ENCODE measurements at places on chromosomes 16 and 17. TPM values are rescaled to one million over a fixed set of nuclear protein-coding genes. Genes with fewer than 3 reads are reported as not detected.

- peak; percentile 40 for DNase-seq
These were observed 23.9 kb downstream of the ARHGAP27 start for GRCh38 chr17:45408611-45409421.

DNA sequence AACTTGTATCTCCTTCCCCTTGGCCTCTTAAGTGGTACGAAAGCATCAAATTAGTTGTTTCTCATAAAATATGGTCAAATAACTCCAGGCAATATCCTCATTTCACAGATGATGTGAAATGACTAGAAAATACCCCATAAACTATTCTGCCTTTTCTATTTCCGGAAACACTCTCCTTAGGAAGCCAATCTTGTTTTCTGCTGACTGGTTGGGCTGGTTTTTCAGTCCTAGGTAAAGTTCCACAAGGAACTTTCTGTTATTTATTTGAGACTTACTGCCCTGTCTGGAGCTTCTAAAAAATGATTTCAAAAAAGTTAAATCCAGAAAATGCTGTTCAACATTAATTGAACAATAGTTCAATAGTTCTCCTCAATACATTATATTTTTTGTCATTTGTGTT lies 7.3 kb downstream of the MYOCD start:
- DNase-seq: no peak

GRCh38 chr16:70418993-70419318 lies 19.9 kb downstream of the ST3GAL2 start:
- DNase-seq: no peak

DNA sequence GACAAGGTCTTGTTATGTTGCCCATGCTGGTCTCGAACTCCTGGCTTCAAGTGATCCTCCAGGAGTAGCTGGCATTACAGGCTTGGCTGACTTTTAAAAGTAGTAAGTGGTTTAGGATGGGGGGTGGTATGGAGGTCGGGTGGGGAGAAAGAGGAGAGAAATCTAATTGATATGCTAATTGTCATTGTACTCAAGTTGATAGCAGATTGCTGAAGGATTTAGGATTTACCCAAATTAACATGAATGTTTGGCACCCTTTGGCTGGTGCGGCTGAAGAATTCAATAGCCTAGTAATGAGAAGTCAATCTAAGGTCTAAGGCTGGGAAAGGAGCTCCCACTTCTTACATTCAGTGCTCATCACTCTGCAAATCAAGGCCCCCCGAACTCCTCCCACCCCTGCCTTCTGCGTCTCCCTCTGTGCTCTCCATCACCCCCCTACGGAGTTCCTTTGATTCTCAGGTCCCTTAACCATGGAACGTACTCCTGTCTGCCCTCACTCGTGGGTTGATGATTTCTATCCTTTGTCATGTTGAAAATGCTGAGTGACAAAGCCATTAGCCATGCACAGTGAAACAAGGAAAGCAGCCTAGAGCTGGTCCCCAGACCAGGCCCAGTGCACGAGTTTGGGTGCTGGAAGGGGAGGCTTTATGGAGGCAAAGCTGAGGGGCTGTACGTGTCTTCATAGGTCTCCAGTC lies 17.3 kb downstream of the CDH13 start:
- DNase-seq: no peak

DNA sequence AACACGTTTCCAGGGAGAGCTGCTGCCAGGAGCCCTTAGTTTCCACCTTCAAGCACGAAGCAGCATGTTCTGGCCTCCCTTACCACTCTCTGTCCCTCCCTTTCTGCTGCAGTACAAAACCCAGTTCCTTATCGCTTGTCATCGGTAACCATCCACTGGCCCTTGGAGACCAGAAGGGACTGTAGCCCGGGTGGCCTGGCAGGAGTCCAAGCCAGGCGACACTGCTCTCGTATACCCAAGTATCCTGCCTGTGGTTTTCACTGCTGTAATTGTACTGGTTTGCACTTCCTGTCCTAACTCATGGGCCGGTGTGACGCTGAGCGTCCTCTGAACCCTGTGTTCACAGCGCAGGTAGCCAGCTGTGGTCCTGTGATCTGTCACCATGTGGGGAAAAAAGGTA lies 81.1 kb downstream of the MAF start:
- no peak for DNase-seq

DNA sequence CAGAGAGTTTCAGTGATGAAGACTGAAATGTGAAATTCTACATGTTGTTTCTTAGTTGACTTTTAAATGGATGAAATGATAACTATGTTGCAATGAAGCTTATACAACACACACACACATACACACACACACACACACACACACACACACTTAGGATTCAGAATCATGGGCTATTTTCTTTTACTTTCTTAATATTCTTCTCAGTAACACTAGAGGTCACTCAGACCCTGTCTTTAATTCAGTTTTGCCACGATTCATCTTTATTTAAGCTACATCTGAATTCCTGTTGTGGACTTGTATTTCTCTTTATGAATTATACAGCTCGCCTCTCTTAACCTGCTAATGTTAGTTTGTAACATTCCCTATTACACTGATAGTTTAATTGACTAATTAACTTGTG lies 109.6 kb upstream of the GOT2 start:
- DNase-seq: no peak

- DNase-seq: no peak
These were observed 81.3 kb downstream of the ELAC2 start for GRCh38 chr17:12936501-12936900.

- peak; percentile 89 for DNase-seq
These were observed 144.7 kb upstream of the SOX9 start for GRCh38 chr17:71976011-71976649.

DNA sequence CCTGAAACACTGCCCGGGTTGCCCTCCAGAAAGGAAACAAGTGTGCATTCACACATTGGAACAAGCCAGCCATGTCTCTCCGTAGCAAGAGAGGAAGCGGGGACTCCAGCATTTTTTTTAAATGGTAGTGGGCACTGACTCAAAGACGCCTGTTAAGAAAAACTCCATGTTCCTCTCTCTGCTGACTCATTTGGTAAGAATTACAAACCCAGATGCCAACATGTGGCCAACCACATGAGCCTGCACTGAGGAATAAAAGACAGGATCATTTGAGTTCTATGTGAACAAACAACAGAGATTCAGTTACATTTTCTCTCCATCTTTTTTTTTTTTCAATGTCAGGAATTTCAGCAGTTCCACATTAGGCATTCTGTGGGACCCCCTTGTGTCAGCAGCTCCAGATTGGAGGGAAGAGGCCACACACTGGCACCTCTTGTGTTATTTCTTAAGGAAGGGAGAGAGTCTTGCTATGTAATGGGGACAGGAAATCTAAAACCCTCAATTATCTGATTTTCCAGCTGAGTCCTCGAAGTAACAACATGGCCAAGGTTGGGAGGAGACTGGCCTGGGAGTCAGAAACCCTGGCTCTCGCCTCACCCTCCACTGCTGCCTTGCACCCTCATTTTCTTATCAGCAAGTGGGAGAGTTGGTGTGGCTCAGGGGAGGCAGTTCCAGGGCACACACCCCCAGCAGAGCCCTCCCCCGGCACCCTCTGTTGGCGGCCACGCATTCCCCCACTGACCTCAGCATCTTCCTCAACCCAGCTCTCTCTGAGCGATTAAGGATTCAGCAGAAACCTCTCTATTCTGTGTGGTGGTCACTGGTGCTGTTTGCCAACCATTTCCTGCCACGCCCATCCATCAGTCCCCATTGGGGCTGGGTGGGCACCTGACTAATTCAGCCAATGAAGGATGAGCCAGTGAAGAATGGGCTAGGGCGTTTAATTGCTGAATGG lies 173.0 kb downstream of the FOXL1 start:
- DNase-seq: no peak

DNA sequence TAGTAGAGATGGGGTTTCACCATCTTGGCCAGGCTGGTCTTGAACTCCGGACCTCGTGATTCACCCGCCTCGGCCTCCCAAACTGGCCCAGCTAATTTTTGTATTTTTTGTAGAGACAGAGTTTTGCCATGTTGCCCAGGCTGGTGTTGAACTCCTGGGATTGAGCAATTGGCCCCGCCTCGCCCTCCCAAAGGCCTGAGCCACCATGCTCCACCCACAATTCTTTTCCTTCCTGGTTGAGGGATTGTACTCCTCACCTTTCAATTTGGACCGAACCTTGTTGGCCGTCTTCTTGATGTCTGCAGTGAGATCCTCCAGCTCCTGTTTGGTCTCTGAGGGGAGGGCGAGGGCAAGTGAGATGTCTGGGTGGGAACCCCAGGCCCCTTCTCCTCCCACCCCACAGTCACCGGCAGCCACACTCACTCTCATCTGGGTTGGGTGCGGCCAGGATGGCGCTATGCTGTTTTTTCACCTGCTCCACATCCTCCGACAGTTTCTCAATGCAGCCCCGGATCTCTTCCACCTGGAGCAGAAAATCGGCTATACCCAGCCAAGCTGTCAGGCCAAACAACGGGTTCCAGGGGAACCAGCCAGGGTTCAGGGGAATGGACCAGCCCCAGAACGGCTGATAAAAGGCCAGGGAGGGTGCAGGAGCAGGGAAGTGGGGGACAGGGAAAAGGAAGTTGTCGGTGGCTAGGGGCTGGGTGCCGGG lies 9.6 kb downstream of the STX1B start:
- DNase-seq: no peak

DNA sequence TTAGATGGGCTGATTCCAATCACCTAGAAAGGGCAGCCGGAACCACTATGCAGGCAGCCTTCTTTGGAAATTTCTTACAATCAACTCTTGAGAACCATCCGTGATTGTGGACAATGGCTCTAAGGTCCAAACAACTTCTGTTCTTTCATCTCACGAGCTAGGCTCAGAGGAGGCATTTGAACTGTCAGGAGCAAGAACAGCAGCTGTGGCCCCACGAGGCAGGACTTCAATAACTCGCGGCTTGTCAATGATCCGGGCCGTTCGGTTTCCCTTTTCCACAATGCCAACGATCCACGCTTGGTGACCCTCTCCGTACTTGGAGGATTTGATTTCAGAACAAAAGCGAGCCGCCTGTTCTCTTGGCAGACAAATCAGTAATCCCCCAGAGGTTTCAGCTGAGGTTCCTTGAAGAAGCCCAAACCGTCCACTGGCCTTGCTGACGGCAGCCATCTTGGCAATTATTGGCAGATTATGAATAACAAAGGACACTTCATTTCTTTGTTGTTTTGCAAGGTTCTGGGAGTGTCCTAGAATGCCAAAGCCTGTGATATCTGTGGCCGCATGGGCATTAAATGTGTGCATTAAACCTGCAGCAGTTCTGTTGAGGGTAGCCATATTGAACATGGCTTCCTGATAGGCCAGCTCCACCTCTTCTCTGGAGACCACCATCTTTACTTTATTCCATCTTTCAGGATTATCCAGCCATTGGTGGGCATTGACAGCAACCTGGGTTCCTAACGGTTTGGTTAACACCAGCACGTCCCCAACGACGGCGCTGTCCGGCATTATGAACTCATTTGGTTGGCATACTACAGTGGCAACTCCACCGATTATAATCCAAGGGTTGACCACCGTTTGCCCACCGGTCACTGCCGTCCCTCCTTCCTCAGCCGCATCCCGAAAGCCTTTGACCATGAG lies 1.2 kb downstream of the SEPHS2 start:
- DNase-seq: no peak

DNA sequence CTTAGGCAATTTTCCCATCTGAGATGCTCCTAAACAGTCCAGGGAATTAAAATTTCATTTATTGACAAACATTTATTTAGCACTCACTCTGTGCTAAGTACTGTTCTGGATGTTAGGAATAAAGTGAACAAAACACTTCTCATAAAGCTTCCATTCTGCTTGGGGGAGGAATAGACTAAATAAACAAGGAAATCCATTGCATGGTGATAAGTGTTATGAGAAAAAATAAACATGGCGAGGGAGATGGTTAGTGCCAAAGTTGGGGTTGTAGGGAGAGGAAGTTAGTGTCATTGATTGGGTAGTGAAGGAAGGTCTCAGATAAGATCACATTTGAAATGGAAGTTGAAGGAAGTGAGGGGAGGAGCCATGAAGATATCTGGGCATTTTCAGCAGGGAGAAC lies 72.2 kb upstream of the CES5A start:
- no peak for DNase-seq

DNA sequence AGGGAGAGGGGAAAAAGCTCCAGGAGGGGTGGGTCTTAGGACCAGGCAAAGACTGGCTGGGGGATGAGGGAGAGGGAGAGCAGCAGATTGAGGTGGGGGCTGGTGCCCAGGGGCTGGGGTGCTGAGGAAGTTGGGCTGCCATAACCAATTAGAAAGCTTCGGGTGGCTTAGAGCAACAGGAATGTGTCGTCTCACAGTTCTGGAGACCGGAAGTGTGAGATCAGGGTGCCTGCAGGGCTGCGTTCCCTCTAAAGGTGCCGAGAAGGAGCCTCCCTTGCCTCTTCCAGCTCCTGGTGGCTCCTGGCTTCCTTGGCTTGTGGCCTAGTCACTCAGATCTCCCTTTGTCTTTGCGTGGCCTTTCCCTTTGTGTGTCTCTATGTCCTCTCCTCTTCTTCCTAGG lies 2.2 kb downstream of the IL34 start:
- DNase-seq: no peak

DNA sequence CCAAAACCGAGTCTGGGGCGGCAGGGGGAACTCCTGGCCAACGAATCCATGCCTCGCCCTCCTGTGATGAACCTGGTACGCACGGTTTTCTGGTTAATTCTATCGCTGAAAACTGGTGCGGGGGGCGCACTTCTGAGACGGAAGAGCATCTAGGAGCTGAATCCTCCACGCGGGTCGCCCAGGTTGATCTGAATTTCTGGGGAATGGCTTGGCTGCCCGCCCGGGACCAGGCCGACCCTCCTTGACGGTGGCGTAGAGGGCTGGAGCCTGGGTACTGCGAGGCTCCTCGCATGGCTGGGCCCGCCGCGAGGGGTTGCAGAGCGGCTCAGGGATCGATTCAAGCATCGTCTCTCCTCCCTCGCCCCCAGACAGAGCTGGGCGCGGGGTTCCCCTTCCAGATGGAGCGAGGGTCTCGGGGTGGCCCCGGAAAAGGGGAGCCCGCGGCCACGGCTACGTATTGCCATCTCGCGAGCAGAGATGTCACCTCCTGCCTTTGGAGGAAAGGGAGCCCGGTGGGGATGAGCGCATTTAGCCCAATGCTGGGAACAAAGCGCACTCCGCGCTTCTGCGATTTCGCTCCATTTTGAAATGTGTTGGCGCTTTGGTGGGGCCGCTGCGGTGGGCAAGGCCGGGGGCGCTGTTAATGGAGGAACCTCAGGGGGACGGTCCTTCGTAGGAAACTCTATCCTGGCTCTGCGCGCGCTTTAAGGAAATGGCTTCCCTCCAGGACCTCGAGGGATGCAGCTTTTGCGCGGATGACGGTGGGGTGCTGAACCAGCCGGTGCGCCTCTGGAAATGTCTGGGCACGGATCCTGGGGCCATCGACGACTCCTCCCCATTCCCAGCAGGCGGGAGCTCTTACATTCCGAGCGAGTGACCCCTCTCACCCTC lies 2.7 kb downstream of the MAPT start:
- no peak for DNase-seq

PCTP gene
- 38.9 TPM for total RNA-seq

GPT2 gene
- total RNA-seq: 32.1 TPM

C17orf67 gene
- 2.2 TPM for total RNA-seq

SCPEP1 gene
- 15.3 TPM for total RNA-seq

ATF7IP2 gene
- total RNA-seq: 8.2 TPM

CHD9NB gene
- 6.1 TPM for total RNA-seq

SDK2 gene
- total RNA-seq: 0.82 TPM

CDIP1 gene
- total RNA-seq: 26.8 TPM

Measured in left colon (tissue), 2 donors.